Dermis blood vessel endothelial cell (primary cell): ENCODE measurements at places on chromosomes 4 and X. TPM values are rescaled to one million over a fixed set of nuclear protein-coding genes. Genes with fewer than 3 reads are reported as not detected.

The TLR10 gene
- not detected in 2 replicates for total RNA-seq

DNA sequence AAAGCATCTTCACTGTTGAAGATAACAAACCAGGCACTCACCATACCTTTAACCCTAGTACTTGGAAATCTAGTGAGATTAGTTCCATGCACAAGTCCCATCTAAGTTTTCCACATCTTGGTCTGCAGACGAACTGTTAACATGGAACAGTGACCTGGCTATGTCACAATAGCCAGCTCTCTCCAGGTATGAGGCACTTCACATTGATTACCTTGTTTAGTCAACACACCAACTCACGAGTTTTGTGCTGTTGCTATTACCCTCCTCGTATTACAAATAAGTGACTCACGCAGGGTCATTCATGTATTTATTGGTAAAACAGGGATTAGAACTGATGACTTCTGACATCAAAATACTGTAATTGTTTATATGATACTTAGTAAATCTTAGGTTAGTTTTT, 36.4 kb upstream of the FRAS1 start:
- no peak for DNase-seq

DNA sequence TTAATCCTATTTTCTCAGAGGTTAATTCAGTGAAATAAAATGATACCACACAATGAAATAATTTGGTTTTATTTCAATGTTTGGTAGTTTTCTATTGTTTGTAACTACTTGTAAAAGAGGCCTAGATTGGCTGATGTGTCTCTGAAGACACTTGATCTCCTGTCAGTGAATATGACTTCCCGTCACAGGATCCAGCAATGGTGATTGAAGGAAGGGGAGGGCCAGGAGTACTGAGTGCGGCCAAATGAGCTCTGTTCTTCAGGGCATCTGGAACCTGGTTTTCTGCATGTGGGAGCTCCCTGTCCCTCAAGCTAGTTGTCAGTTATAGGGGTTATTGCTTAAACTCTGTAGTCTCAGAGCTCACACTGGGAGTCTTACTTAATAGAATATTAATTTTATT, 86.5 kb upstream of the OTUD4 start:
- DNase-seq: no peak

- DNase-seq: no peak
These were observed 40.8 kb downstream of the CLCN4 start for GRCh38 chrX:10197279-10198210.

- no peak for DNase-seq
These were observed 93.9 kb downstream of the NSUN7 start for GRCh38 chr4:40843696-40844095.

The REPS2 gene
- total RNA-seq: 6.1 and 6.5 TPM in 2 replicates

DNA sequence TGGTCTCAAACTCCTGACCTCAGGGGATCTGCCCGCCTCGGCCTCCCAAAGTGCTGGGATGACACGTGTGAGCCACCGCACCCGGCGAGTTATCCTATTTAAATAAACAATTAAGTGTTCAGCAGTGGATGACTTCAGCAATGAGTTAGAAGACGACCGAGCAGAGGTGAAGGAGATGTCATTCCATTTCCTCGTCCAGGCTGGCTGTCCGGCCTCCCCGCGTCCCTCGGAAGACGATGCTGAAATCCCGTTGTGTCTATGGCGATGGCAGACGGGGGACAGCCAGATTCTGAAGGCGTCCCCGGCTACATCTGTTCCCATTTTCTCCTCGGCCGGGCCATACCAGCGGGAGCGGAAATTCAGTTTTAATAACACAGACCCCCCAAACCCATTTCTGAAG, 209.8 kb downstream of the CRLF2 start:
- DNase-seq: no peak

The ATP2B3 gene
- total RNA-seq: under 0.01 TPM in 1 of 2 replicates, not detected in the other

DNA sequence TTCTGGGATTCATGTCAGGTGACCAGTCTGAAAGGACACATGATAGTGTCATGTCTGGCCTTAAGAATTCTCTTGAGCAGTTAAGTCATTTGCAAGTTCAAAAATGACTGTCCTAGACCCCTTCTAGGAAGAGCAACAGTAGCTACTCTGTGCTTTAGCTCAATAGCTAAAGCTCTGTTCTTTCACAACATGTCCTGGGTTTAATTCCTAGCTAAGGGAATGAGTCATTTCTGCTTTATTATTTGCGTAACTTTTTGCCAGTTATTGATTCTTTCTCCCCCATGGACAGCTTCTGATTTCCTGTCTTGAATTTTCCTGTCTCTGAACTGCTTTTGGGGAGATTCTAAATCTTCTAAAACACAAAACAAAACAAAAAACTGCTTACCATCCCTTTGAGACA, 1055.8 kb upstream of the DIAPH2 start:
- DNase-seq: no peak

DNA sequence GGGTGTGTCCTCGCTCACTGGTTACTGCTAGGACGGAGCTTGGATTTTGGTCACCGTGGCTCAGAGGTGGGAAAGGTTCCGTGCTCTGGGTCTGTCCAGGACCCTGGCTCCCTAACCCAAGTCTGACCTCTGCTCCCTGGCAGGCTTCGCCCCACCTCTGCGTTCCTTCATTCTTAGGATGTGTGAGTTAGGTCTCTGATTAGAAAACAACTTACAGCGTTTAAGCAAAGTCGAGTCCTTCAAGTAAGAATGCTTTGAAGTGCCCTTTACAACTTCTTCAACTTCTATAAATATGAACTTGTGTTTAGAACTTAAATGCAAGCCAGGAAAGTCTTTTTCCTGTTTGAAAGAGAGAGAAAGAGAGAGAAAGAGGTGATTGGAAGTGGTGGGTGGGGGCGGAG, 891 bp downstream of the TLR2 start:
- no peak for DNase-seq

DNA sequence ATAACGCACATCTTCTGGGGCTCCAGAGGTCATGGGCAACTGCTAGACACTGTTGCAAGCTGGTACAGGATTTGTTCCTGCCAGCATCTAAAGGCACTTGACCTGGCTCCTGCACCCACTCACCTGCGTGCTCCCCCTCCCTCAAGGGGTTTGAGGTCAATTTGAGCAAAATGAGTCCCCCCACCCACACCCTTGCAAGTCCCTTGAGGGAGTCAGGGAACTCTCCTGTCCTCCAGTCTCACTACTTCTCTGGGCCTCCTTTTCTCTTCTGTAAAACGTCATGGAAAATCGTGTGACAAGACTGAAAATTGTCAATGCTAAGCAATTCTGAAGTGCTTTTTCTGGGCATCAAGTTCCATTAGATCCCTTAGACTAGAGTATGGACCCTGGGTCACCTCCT, 39.9 kb upstream of the PGK1 start:
- no peak for DNase-seq

- DNase-seq: no peak
These were observed 15.8 kb upstream of the TXK start for GRCh38 chr4:48149827-48150370.

DNA sequence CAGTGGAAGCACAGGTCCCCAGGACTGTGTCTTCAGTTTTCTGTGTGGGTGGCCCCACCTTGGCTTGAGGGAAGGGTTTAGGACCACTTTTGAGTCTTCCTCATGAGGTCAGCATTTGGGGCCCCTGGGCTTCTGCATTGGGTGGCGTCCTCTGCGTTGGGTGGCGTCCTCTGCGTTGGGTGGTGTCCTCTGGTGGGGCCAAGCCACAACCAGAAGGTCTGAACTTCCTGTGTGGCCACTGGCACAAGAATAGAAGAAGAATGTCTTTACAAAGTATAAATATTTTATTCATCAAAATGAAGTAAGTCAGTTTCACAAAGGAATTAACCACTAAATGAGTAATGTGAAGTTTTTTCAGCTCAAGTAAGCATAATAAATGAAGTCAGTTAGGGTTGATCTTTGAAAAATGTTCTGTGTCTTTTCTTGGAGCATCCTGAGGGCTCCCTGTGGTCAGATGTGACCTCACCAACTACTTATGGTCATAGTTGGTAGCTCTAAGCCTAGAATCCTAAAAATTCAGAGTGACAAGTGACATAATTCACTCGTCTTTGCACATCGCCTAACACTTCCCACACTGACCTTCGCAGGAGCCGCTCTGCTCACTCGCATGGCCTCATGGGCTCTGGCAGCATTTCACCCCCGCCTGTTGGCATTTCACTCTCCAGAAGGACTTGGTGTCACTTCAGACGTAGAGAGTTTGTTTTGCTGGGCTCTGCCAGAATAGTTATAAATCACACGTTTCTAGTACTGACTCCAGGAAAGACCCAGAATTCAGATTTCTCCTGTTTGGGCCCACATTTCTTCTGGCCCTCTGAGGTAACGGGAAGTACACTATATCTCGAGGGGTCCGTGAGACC, 39.0 kb upstream of the HGFAC start:
- DNase-seq: no peak

- no peak for DNase-seq
These were observed 41.9 kb upstream of the FRAS1 start for GRCh38 chr4:78014889-78015886.
